AG04450 (cell line): ENCODE measurements at places on chromosomes 3 and 15.

DNA sequence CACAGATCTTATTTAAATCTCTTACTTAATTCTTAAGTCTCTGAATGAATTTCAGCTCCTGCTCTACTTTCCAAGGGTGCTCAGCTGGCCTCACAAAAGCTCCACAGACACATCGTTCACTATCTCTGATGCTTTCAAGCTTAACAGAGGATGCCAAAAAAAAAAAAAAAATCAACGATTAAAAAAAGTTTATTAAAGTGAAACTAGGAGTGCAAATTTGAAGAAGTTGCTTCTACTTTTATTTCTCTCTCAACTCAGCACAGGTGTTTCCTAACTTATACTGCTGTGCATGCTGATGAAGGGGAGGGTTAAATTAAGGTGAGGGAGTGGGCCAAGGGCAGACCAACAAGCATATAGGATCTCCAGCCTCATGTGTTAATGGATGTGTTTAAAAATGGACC lies 157.2 kb downstream of the TIGIT start:
- no peak for DNase-seq

DNA sequence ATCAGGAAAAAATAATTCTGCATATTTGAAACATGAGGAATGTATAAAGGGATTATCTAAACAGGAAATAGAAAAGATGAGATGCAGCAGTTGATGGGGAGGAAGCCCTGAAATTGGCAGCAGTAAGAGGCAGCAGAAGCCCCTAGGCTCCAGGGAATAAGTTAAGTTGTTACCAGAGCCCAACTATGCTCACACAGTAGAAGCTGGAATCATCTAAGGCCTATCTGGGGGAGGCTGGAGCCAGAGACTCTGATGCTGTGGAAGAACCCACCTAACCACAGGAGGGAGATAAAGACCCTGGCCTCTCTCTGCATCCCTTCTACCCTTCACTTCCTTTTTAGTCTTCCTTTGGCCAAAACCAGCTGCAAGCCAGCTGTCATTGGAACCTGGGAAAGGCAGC lies 519.7 kb downstream of the DIPK2A start:
- no peak for DNase-seq

DNA sequence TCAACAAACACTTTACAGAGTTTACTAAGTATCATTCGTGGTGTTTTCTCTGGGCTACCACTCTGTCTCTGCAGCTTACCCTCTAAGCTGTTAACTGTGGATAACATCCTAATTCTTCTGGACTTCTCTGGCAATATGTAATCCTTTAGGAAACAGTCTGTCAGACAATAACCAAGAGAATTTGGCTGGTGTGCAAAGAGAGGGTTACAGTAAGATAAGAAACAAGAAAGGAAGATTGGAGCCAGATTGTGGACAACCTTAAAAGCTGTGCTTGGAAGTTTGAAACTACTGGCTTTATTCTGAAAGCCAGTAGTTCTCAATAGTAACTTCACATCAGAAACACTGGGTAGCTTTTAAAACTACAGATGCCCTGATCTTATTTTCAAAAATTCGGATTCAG lies 778 bp downstream of the ARL6 start:
- DNase-seq = no peak

GRCh38 chr15:89243046-89243690 lies 611 bp upstream of the FANCI start:
- no peak for DNase-seq

DNA sequence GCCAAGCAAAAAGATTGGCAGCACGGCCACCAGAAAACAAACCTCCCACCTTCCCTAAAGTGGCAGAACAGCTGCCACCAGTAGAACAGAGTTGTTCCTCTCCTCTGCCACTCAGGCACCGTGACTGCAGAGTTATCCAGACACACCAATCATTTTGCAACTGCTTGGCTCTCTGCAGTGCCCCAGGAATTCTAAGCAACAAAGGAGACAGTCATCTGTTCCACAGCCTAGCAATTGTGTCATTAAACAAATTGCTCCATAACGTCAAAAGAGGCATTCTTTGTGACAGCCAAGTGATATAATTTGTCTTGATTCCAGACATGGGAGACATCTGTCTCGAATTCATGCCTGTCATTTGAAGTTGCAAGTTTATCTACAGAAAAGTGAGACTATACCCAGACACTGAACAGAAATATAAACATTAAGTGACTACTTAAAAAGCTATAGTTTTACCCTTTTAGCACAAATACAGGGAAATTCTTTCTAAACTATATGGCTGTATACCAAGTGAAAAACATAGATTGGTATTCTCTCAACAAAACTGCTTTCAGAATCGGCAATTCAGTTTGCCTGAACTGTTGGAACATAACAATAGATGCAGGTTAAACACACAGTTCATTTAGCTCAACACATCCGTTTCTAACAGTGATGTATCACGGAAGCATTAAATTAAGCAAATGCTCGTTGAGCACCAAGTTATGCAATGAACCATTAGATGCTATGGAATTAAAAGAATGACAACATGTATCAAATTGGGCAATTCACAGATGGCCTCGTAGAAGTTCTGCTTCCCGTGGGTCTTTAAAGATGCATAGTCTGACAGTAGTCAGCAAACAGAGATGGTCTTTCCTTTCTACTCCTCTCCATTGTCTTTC lies 281.3 kb downstream of the FGF12 start:
- DNase-seq = no peak

- no peak for DNase-seq
Observed at GRCh38 chr3:15342945-15343344, 10.6 kb upstream of the SH3BP5 start.

DNA sequence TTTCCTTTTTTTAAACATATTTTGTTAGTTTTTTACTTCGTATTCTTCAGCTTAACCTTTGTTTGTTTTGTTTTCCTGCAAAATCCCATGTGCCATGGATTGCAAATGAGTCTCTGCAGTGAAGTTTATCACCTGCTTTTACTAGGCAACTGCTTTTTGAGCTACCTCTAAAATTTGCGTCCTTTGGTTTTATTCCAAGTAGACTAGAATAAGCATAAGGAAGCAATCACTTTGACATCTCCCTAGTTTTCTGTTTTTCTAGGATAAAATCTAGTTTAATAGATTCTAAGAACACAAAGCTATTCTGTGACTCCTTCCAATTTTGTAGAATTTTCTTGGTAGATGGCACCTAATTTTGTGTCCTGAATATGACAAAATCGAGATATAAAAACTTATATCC lies 1059.2 kb downstream of the OTOL1 start:
- DNase-seq = no peak

- peak; percentile 42 for DNase-seq
Observed at GRCh38 chr3:5217824-5218595, 30.5 kb downstream of the EDEM1 start.

DNA sequence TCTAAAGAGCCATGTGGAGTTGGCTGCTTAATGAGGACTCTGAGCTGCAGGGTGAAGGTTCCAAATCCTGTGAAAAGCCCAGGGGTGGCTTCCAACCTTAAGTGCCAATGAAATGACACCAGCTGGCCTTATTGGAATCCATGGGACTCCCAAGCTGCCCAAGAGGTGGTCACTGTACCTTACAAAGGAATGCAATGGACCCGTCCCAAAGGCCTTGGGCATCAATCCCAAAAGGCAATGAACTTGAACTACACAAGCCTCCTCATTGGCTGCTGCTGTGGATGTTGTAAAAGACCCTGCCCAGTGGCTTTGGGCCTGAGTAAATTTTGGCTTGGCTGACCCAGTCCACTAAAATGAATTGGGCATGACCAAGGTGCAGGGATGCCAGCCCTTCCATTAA lies 129.3 kb downstream of the WNT5A start:
- DNase-seq = no peak

GRCh38 chr15:92043283-92043682 lies 189.8 kb downstream of the SLCO3A1 start:
- DNase-seq = no peak

- no peak for DNase-seq
Observed at GRCh38 chr15:39535466-39535865, 45.4 kb upstream of the THBS1 start.

GRCh38 chr3:46609212-46609721 lies 3.1 kb upstream of the FAM240A start:
- no peak for DNase-seq

DNA sequence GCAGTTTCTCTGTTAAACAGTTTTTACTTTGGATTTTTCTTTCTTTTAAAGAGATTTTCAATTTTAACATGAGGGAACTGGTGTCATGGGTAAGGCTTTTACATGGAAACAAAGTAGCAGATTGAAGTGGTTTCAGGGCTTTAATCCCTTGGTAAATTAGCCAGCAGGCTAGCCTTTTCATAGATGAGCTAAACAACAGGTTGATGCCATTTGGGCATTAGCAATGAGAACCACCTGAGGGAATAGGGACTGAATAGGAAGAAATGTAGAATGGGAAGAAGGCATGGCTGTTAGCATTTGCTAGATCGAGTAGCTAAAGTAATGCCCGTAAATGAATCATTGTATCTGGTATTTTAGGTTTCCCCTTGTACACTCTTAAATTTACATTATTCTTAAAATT lies 165.5 kb upstream of the MLF1 start:
- no peak for DNase-seq

GRCh38 chr3:17213102-17213501 lies 328.3 kb downstream of the PLCL2 start:
- DNase-seq = no peak

DNA sequence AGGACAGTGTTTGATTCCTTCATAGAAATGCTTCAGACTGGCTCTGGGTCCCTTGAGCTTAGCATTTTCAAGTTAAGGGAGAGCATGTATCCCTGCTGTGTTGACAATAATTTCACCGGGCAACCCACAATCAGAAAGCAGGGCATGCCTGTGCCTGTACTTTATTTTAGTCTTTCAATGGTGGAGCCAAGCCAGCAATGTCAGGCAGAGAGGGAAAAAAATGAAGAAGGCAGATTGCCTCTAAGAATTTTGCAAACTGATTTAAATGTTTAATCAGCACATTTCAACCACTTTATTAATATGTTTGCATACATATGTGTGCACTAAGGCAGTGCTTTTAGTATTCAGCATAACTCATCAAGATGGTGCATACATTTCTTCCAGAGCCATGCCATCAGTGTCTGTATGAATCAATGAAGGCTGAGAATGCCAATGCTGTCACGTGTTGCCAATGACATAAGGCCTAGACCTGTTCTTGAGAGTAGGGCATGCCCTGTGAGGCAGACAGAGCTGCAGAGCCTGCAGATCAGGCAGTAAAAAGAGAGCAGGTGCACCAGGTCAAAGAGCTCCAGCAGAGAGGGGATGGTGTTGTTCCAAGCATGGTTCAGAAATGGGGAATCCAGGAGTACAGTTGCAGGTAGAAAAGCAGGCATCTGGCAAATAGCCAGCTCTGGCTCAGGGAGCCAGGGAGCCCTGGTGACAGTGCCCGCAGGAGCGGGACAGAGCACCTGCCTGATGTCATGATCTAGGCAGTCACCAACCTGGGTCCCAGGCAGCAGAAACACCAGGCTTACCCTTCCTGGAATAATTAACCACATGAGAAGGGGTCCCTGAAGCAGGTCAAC lies 508.5 kb downstream of the GABRG3 start:
- no peak for DNase-seq
